ENCODE measurements at places on chromosomes 12 and 14.

DNA sequence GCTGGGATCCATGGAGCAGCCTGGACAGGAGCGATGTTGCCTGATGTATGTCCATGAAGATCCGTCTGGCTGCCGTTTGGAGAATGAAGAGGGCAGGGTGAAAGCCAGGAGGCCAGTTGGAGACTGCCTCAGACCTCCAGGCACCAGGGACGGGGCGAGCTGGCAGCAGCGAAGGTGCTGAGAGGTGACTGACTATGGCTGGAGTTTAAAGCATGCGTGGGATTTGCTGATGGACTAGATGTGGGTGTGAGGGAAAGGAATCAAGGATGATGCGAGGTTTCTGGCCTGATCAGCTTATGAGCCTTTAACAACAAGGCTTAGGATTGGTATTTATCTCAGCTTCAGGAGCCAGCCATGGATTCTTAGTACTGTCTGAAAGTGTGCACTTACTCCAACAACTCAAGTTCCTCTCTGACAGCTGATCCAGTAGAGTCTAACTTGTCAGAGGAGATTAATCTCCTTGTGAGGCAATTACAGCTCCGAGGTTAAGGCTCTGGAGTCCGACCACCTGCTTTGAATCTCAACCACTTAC lies 49.4 kb downstream of the DYNC1H1 start:
- DNase-seq, result no peak

DNA sequence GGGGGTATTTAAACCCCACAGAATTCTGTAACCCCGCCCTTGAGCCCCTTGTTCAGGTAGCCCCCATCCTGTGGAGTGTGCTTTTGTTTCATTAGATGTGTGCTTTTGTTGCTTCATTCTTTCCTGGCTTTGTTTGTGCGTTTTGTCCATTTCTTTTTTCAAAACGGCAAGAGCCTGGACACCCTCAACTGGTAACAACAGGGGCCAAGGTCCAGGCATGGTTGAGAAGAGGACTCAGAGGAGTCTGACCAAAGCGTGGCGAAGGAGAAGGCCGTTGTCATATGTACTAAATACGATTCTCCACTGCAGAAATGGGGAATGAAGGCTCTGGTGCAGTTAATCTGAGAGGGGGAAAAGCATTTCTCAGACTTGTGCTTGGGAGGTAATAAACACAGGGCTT lies 46.0 kb upstream of the GNPNAT1 start:
- no peak for DNase-seq

DNA sequence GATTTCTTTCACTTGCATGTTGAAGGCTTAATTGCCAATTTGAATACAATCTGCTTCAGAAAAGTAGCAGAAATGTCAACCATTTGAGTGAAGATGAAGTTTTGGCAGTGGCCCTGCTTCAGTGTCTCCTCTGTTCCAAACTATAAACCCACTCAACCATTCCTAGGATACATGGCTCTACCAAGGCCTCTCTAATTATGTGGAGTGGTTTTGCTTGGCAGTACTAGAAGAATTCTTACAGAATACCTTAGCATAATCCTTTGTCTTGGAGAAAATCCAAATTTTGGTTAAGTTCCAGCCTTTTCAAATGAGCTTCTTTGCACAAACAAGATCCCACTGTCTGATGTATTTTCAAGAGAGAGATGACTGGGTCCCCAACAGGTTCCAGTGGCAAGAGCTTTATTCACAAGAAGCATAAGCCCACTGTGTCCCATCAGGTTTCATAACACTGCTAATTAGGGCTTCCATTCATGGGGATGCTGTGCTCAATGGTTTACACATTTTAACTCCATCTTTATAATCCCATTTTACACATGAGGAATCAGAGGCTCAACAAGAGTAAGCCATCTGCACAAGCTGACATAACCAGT lies 234.5 kb downstream of the IPO8 start:
- no peak for DNase-seq

- DNase-seq, result no peak
Measured at GRCh38 chr12:123151457-123152454, 866 bp upstream of the PITPNM2 start.
